ENCODE measurements at places on chromosomes 3 and 15. TPM values are rescaled to one million over a fixed set of nuclear protein-coding genes. Genes with fewer than 3 reads are reported as not detected.

The ZBTB47 gene
- total RNA-seq, result 21.4 TPM

The CKMT1A gene
- total RNA-seq, result not detected

The GP5 gene
- total RNA-seq, result under 0.01 TPM

The ZMYND10 gene
- 0.52 TPM for total RNA-seq

The CLEC3B gene
- 129 TPM for total RNA-seq

The CHDH gene
- total RNA-seq, result 0.52 TPM

The SPINT1 gene
- under 0.01 TPM for total RNA-seq

The CYFIP1 gene
- total RNA-seq, result 49.1 TPM

The IGF2BP2 gene
- 26.6 TPM for total RNA-seq

The KY gene
- total RNA-seq, result 61.6 TPM

The WDR49 gene
- total RNA-seq, result 5.7 TPM

The EHHADH gene
- 1.0 TPM for total RNA-seq

The CLRN1 gene
- not detected for total RNA-seq

The AHSG gene
- total RNA-seq, result 0.52 TPM

The CD200 gene
- total RNA-seq, result 4.2 TPM

Measured in skeletal muscle tissue (tissue), 5 donors.